Iris pigment epithelial cell (primary cell): ENCODE measurements at places on chromosomes 5 and 9.

DNA sequence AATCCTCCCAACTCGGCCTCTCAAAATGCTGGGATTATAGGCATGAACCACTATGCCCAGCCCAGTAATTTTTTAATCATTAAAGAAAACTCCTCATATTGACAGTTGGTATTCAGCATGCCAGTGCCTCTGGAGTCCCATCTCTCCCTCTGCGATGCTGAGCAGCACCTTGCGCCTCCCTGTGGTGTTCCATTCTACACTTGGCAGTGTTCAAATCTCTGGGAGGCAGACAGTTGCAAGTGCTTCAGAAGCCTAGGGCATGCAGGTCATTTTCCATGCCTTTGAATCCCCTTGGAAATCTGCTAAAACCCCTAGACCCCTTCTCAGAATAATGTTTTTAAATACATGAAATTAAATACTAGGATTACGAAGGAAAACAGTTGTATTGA, 41.3 kb downstream of the GARNL3 start:
- no peak for DNase-seq

- no peak for DNase-seq
These were observed 59.9 kb upstream of the XPA start for GRCh38 chr9:97756991-97757390.

GRCh38 chr5:68140763-68141162, 74.8 kb upstream of the PIK3R1 start:
- no peak for DNase-seq

DNA sequence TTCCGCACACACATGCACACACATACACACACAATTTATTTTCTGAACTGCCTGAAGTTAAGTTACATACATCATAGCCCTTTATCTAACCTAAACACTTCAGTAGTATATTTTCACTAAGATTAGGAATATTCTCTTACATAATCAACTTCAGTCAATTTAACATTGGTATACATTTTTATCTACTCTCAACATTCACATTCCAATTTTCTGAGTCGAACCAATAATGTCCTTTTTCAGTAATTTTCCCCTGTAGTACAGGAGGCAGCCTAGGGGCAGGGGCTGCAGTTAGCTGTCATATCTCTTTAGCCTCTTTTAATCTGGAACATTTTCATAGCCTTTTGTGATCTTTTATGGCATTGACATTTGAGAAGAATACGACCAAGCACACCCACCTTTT, 150.1 kb downstream of the DAB2IP start:
- no peak for DNase-seq

- no peak for DNase-seq
These were observed 259.0 kb downstream of the GADD45G start for GRCh38 chr9:89863837-89864236.
